Activated T-cell treated with anti-CD3 and anti-CD28 coated beads, Interleukin-2, amount 50 U/mL, for 48 hours (primary cell): ENCODE measurements at places on chromosomes 16 and 17.
A peak's percentile ranks its signal among the peaks of the same experiment; 100 is the strongest.

GRCh38 chr17:74289688-74290087 lies 15.7 kb downstream of the DNAI2 start:
- no peak for DNase-seq

DNA sequence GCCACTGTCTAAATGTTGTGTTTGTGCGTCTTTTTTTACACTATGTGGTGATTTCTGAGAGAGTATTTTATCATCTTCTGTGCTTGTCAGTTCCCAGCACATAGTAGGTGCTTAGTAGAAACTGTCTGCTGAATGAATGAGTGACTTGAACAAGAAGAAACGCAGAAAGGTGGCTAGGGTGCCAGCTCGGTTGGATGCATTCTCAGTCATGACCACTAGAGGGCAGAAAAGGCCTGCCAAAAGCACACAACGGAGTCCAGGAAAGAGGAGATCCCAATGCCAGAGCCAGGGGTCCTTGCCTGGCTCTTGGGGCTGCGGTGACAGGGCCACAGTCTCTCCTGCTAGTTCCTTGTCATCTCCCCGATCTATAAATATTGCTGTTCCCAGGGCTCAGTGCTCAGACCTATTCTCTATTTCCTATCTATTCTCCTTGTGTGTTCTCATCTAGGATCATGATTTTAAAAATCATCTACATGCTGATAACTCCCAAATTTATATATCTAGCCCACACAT lies 57.3 kb upstream of the CCL1 start:
- DNase-seq = peak; percentile 77

GRCh38 chr16:22235839-22236745 lies 30.0 kb downstream of the EEF2K start:
- DNase-seq = no peak

- peak; percentile 74 for DNase-seq
These were observed 547 bp downstream of the PLCD3 start for GRCh38 chr17:45131616-45132319.

DNA sequence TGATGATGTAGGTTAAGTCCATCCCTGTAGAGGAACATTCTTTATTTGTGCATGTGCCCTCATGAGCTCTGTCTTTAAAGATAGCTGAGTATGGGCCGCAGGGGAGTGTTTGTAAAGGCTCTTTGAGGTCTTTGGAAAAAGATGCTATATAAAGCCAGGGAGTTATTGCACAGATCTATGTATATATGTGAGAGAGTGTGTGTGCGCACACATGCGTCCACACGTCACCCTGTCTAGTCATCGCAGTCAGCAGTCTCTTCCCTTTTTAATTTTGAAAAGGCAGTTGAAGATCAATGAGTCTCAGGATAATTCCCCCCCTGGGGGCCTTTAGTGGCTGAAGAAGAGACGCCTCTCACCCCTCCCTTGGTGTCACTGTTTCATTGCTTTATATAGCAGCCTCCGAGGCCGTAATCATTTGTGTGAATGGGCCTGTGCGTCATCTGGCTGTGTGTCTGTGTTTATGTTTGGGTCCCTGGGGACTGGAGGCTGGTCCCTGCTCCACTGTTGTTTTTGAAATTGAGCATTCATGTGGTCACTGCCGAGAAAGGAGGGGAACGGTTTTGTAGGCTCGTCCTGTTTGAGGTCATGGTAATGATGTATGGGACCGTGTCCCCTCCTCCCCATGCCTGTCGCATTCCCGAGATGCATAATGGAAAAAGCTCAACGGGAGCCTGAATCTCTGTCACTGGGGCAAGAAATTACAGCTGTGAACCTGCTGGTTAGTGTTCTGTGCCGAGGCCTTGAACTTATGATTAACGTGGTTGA lies 143.9 kb downstream of the SNX29 start:
- DNase-seq = no peak

GRCh38 chr16:49150341-49150740 lies 131.3 kb downstream of the CBLN1 start:
- no peak for DNase-seq

- DNase-seq = no peak
These were observed 32.7 kb downstream of the RBBP6 start for GRCh38 chr16:24572069-24572468.

DNA sequence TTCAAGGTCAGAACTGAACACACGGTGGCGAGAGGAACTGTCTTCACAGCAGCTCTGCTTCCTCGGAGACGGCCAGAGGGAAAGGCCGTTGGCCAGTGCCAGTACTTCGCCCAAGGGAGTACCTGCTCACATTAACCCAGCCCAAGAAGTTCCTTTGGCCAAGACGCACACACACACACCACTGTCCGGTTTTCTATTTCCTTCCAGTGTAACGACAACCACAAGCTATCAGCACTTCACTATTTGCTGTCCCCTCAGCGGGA lies 744 bp upstream of the GGNBP2 start:
- no peak for DNase-seq

GRCh38 chr17:14590459-14591250 lies 289.8 kb downstream of the HS3ST3B1 start:
- DNase-seq = no peak

GRCh38 chr16:12529582-12529981 lies 274.1 kb downstream of the CPPED1 start:
- DNase-seq = no peak

- no peak for DNase-seq
These were observed 217.6 kb upstream of the KCNJ16 start for GRCh38 chr17:69857412-69857835.

DNA sequence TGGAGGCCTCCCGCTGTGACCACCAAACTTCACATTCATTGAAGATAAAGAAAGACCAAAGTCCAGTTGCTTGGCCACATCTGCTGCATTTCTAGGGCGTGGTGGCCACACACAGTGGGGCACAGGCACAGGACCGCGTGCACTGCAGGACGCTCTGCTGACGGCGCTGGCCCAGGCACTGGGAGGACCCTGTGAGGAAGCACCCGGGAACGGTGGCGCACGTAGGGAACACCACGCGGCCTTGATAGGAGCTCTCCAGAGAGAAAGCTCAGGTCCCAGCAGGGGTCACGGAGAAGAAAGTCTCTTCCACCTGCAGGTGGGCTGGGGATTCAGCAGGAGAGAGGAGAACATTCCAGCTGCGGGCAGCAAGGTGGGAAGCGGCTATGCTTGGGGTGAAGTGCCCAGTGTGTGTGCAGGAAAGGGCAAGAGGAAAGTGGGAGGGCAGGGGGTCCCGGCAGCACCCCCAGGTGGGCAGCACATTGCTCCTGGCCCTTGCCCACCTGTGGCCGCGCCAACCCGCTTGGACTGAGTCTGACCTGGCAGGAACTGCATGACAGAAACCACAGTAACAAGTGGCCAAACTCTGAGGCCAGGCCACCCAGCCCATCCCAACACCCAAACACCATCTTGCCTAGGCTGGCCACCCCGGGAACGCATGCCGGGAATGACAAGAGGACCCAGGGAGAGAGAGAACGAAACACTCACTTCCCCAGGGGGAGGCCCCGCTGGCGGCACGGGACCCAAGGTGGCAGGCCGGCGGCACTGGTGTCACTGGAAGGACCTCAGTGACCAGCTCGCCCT lies 32.8 kb downstream of the TBC1D16 start:
- DNase-seq = no peak

DNA sequence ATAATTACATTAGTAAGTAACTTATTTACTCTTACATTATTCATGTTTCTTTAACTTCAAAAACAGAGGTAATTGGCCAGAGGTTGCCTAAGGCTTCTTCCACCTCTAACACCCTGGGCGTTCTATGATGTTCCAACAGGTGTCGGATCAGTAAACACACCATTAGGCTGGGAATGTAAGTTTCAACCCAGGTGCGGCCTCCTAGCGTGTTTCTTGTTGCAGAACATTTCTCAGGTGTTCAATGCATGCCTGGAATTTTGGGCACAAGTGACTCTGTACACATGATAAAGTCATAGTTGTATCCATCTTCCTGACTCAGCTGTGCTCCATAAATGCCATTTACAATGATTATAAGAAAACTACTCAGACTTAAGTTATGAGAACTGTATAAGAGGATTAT lies 1.0 kb downstream of the KRTAP2-2 start:
- DNase-seq = no peak

DNA sequence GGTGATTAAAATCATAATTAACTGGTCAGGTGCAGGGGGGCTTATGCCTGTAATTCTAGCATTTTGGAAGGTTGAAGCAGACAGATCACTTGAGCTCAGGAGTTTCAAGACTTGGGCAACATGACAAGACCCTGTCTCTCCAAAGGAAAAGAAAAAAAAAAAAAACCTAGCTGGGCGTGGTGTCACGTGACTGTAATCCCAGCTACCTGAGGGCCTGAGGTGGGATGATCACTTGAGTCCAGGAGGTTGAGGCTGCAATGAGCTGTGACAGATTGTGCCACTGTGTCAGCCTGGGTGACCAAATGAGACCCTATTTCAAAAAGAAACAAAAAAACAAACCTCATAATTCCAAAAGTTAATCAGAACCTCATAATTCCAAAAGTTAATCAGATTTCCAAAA lies 505.5 kb downstream of the CDH8 start:
- DNase-seq = no peak
